ENCODE measurements at places on chromosomes 11 and 22. TPM values are rescaled to one million over a fixed set of nuclear protein-coding genes. Genes with fewer than 3 reads are reported as not detected.

DNA sequence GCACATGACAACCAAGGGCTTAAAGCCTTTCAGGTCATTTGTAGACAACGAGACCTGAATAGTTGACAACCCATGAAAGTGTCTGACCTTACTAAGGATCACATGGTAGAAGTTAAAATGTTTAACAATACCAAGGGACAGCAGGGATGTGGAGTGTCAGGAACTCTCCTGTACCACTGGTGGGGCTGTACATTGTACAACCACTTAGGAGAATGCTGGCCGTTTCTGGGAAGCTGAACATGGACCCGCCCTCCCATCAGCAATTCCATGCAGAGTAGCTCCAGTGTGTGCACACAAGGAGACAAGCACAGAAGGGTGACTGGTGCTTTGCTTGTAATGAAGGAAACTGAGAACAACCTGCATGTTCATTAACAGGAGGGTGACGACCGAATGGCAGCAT is 162.9 kb downstream of the MPPED1 start:
- DNase-seq, result no peak

GRCh38 chr11:105045676-105046296 is 651 bp upstream of the CARD16 start:
- no peak for DNase-seq

TUBA8 gene
- total RNA-seq, result not detected

DNAJB7 gene
- total RNA-seq, result not detected
